Nephron progenitor cell (in vitro differentiated cells): ENCODE measurements at places on chromosomes 3 and 15.

DNA sequence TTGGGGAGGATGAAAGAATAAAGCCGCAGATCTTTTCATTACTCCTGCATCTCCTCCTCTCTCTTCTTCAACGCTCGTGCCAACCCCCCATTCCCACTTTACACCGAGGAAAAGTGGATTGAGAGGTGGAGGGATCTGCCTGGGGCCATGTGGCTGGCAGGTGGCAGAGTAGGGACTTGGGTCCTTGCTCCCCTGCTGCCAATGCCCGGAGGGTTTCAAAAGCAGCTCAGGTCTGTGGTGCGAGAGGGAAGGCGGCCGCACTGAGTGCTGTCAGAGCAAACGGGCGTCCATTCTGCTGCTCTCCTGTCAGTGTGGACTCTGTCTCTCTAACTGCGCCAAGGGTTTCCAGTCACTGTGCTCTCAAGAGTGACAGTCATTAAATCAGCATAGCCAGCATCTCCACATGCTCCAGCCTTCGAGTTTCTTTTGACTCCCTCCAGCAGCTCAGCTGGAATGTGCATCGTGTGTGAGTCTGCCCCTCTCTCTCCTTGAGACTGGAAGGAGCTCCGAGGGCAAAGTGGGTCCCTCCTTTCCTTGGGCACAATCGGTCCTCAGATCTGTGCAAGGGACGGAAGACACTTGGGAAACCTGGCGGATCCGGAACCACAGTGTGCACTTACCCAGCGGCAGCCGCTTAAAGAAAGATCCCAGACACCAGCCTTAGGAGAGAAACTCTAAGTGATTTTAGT, 68.6 kb downstream of the VGLL4 start:
- no peak overlapping the region for H3K4me3 ChIP-seq
- peaks cover 80% of the 10 kb centered on the region for H3K4me1 ChIP-seq
- H3K27me3 ChIP-seq = peaks cover 3% of the 10 kb centered on the region
- no peak for DNase-seq
- no peak overlapping the region for H3K27ac ChIP-seq

DNA sequence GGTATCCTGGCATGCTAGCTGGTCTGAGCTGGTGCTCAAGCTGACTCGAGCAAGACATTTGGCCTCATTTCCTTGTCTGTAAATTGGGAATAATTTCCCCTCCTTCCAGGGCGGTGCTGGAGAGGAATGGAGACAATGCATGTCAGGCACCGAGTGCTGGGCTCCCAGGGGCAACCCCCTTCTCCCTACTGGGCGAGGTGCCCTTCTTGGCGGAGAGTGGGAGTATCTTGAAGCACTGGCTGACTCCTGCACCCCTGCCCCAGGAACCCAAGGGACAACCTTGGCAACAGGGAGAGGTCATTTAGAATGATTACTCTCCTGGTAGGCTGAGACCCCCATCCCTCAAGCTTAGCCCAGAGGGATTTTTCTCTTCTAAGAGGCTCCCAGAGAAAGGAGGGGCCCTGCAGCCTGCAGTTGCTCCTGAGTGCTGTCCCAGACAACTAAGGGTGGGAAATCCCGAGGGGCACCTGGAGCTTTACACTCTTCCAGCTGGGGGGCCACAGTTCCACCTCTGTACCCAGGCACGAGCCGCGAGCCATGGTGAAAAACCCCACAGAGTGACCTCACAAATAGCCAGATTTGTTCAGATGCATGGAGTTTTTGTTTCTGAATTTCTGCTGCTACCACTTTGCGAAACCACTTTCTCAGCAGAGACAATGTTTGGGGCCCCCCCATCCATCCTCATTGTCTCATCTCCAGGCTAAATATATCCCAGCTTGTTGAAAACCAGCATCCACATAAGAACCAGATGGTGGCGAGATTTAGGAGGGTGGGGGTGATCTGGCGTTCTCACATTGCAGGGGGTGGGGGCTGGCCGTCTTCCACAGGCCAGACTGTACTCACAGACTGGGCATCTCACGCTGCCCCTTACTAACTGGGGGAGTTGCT, 44.8 kb downstream of the ABTB1 start:
- peak overlapping the region; percentile 18 for H3K27ac ChIP-seq
- H3K4me3 ChIP-seq = no peak overlapping the region

DNA sequence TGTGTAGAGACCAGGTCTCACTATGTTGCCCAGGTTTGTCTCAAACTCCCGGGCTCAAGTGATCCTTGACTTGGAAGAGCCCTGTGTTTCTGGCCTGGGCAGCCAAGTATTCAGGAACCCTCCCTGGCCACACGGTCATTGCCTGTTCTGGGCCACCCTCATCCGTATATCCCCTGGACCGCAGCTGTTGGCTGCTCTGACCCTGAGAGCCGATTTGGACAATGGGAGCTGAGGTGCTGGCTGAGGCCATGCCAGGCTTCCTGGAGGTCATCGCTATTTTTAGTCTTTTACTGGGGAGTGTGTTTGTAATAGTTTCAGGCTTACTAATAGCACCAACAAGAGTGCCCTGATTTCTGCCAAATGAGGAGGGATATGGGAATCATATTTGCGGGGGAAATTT, 60.7 kb downstream of the ADAMTS7 start:
- peaks cover 17% of the 10 kb centered on the region for H3K27me3 ChIP-seq
- peak overlapping the region; percentile 56 for H3K4me3 ChIP-seq
- no peaks in the 10 kb centered on the region for H3K36me3 ChIP-seq
- no peak overlapping the region for H3K27ac ChIP-seq
- DNase-seq = no peak
- peaks cover 16% of the 10 kb centered on the region for H3K4me1 ChIP-seq

DNA sequence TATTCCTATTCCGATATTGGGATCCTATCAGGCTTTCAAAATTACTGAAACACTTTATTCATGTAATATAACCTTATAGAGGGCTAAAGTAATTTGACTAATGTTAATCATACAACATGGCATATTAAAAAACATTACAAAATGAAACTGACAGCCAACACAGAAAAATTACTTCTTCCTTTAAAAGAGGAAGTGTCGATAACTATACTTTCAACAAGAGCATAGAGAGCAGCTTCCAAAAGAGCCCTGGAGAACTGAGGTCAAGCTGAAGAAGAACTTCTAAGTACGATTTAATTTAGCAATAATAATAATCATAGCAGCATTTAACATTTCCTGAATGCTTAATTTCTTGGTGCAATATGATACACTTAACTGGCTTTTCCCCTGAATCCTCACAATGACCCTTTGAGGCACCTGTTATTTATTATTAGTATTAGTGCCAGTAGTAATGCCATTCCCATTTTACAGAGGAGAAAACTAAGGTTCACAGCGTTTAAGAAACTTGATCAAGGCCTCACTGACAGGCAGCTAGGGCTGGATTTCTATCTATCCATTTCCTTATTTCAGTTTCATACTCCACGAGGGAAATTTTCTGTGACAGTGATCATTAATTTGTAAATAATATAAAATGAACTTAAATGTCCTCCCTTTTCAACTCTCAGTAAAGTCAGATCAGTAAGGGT, 181.6 kb downstream of the CFAP20DC start:
- no peak overlapping the region for H3K4me3 ChIP-seq
- H3K27me3 ChIP-seq = no peaks in the 10 kb centered on the region
- H3K36me3 ChIP-seq = no peaks in the 10 kb centered on the region
- DNase-seq = no peak
- H3K4me1 ChIP-seq = no peaks in the 10 kb centered on the region
- H3K27ac ChIP-seq = no peak overlapping the region

DNA sequence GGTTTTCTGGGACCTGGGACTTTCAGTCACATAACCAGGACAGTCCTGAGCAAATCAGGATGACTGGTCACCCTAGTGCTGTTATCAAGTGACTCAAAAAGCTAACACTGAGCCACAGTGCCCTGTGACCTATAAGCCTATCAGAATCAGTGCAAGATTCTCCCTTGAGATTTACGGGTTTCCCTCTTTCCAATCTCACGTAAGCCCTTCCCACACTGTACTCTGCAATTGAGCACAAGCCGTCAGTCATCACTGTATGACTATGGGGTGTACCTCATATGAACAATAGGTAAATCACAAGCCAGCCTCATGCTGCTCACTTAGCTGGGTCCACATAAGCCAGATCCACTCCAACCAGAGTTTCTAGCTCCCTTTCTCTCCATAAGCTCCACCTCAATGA, 21.0 kb upstream of the CLDN18 start:
- peaks cover 3% of the 10 kb centered on the region for H3K36me3 ChIP-seq
- no peak overlapping the region for H3K4me3 ChIP-seq
- H3K27ac ChIP-seq = no peak overlapping the region
- no peaks in the 10 kb centered on the region for H3K4me1 ChIP-seq

DNA sequence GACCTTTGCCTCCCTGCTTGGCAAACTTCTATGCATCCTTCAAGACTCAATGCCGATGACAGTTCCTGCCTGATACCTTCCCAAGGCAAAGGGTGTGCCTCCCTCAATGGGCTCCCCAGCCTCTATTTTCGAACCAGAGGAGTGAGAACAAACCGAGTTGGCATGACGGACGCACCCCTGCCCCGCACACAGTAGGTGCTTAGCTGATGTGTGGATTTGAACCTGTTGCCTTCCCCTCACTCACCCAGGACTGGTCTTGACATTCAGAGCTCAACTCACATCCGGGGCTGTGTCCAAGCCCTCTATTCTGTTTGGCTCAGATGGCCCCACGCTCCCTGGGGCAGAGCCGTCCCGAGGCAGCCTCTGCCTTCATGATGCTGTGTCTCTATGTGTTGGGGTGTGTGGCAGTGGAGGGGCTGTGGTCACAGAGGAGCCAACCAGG, 52.2 kb upstream of the SLC6A11 start:
- no peaks in the 10 kb centered on the region for H3K36me3 ChIP-seq
- H3K27me3 ChIP-seq = peaks cover 45% of the 10 kb centered on the region
- H3K4me3 ChIP-seq = no peak overlapping the region
- no peak overlapping the region for H3K27ac ChIP-seq
- DNase-seq = no peak

- peaks cover 15% of the 10 kb centered on the region for H3K27me3 ChIP-seq
- H3K4me3 ChIP-seq = no peak overlapping the region
- H3K4me1 ChIP-seq = no peaks in the 10 kb centered on the region
- no peak overlapping the region for H3K27ac ChIP-seq
- H3K36me3 ChIP-seq = no peaks in the 10 kb centered on the region
- DNase-seq = no peak
These were observed 96.7 kb upstream of the PPP2R3A start for GRCh38 chr3:135868801-135869200.

DNA sequence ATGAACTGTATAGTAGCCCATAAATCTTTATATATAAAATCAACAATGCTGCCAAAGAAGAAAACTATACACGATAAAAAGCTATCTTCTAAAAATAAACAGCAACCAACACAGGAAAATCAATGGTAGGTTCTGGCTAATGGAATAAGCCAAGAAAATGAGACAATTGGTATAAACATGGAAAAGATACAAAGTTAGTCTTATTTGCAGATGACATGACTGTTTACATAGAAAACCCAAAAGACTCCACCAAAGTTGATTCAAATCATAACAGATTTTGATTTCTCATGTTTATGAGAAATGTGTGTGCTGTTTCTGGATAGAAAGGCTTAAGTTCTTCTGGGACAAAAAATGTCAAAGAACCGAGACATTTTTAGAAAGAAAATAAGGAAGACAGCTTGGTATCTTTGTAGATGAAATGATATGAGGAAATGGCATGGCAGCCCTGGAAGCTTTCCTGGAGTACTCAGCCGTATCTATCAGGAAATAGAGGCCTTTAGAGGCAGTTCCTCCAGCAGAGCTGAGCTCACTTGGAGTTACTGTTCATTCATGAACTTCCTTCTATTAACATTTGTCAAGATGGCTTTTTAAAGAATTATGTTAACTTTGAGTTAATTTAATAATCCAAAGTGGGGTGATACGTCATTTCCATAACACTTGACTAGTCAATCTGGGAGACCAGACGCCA, 36.7 kb upstream of the VILL start:
- H3K4me1 ChIP-seq = peaks cover 24% of the 10 kb centered on the region
- H3K4me3 ChIP-seq = no peak overlapping the region
- DNase-seq = no peak
- no peaks in the 10 kb centered on the region for H3K27me3 ChIP-seq
- no peak overlapping the region for H3K27ac ChIP-seq
- H3K36me3 ChIP-seq = peaks cover 61% of the 10 kb centered on the region

GRCh38 chr3:10836676-10837075, 20.6 kb downstream of the SLC6A11 start:
- DNase-seq = no peak
- H3K4me3 ChIP-seq = no peak overlapping the region
- H3K27me3 ChIP-seq = peaks cover 30% of the 10 kb centered on the region
- H3K36me3 ChIP-seq = no peaks in the 10 kb centered on the region
- H3K4me1 ChIP-seq = no peaks in the 10 kb centered on the region

DNA sequence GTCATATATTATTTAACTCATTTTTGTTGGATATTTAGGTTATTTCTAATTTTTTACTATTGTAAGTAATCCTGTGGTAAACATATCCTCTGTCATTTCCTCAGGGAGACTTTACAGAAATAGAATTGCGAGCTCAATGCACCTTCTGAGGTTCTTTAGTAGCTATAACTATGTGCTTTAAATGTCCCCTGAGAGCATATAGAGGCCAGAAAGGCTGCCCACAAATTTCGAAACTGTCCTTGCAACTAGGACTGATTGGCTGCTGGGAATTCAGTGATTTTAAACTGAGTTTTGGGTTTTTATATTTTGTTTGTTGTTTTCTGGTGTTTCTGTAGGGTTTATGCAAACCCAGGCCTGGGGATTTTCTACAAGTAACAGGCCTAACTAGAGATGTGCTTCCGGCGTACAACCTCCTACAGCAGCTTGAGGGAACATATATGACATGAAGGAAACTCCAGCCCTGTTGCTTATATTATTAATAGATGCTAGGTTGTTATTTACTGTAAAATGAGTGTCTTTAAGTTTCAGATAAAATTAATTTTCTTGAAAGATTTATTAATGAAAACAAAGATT, 29.1 kb upstream of the P4HTM start:
- no peak overlapping the region for H3K4me3 ChIP-seq
- H3K36me3 ChIP-seq = peaks cover 49% of the 10 kb centered on the region
- no peak for DNase-seq
- H3K27ac ChIP-seq = peak overlapping the region; percentile 68

- H3K4me3 ChIP-seq = no peak overlapping the region
- peaks cover 21% of the 10 kb centered on the region for H3K27me3 ChIP-seq
- no peak for DNase-seq
- H3K36me3 ChIP-seq = peaks cover 12% of the 10 kb centered on the region
- H3K27ac ChIP-seq = no peak overlapping the region
- H3K4me1 ChIP-seq = peaks cover 5% of the 10 kb centered on the region
These were observed 6.7 kb upstream of the LTF start for GRCh38 chr3:46471371-46471914.

GRCh38 chr3:16550676-16551341, 37.3 kb upstream of the RFTN1 start:
- H3K4me3 ChIP-seq = peak overlapping the region; percentile 36
- H3K4me1 ChIP-seq = peaks cover 19% of the 10 kb centered on the region
- no peaks in the 10 kb centered on the region for H3K36me3 ChIP-seq

DNA sequence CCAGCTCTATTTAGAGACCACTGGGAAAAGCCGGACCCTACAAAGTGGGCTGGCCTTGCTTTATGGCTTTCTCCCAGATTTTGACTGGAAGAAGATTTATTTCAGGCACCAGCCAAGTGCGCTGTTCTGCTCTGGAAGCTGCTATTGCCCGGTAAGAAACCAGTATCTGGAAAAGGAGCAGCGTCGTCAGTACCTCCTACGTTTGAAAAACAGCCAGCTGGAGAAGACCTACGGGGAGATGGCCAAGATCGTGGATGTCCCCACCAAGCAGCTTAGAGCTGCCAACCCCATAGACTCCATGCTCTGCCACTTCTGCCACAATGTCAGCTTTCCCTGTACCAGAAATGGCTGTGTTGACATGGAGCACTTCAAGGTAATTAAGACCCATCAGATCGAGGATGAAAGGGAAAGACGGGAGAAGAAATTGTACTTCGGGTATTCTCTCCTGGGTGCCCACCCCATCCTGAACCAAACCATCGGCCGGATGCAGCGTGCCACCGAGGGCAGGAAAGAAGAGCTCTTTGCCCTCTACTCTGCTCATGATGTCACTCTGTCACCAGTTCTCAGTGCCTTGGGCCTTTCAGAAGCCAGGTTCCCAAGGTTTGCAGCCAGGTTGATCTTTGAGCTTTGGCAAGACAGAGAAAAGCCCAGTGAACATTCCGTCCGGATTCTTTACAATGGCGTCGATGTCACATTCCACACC, 60.9 kb downstream of the PXYLP1 start:
- no peaks in the 10 kb centered on the region for H3K27me3 ChIP-seq
